ENCODE measurements at places on chromosomes 5 and 9. TPM values are rescaled to one million over a fixed set of nuclear protein-coding genes. Genes with fewer than 3 reads are reported as not detected.

The MORN5 gene
- not detected for total RNA-seq

The SLC6A3 gene
- not detected for total RNA-seq

The CDH9 gene
- total RNA-seq, result not detected

The IFNA13 gene
- not detected for total RNA-seq

The ACOT12 gene
- total RNA-seq, result not detected

The SPATA31D4 gene
- not detected for total RNA-seq

The IL5 gene
- total RNA-seq, result not detected

The TRAF2 gene
- 22.1 TPM for total RNA-seq

The EEIG1 gene
- 140 TPM for total RNA-seq

The IRX4 gene
- total RNA-seq, result not detected

The PTPDC1 gene
- total RNA-seq, result 13.1 TPM

The TLX3 gene
- total RNA-seq, result not detected

The FST gene
- total RNA-seq, result 0.51 TPM

The F12 gene
- total RNA-seq, result not detected

The SCAI gene
- 11.5 TPM for total RNA-seq

The FLT4 gene
- total RNA-seq, result 22.5 TPM

The FGF10 gene
- 10.9 TPM for total RNA-seq

The ZNF483 gene
- 16.8 TPM for total RNA-seq

The ACTBL2 gene
- not detected for total RNA-seq

The FBN2 gene
- total RNA-seq, result 4.3 TPM

The RNF183 gene
- 0.35 TPM for total RNA-seq

The SLC46A2 gene
- not detected for total RNA-seq

The PCAT7 gene
- not detected for total RNA-seq

The C7 gene
- total RNA-seq, result 410 TPM

The SMIM3 gene
- 37.3 TPM for total RNA-seq

The QRFP gene
- total RNA-seq, result not detected

The IFNA6 gene
- total RNA-seq, result not detected

The RGMB gene
- 8.5 TPM for total RNA-seq

The TMOD1 gene
- total RNA-seq, result 22.1 TPM

The SLC1A3 gene
- total RNA-seq, result 15.8 TPM

The HMCN2 gene
- total RNA-seq, result 38.7 TPM

The FKTN gene
- 2.6 TPM for total RNA-seq

Measured in uterus (tissue), 4 donors.